ENCODE measurements at places on chromosomes 7 and 10.

DNA sequence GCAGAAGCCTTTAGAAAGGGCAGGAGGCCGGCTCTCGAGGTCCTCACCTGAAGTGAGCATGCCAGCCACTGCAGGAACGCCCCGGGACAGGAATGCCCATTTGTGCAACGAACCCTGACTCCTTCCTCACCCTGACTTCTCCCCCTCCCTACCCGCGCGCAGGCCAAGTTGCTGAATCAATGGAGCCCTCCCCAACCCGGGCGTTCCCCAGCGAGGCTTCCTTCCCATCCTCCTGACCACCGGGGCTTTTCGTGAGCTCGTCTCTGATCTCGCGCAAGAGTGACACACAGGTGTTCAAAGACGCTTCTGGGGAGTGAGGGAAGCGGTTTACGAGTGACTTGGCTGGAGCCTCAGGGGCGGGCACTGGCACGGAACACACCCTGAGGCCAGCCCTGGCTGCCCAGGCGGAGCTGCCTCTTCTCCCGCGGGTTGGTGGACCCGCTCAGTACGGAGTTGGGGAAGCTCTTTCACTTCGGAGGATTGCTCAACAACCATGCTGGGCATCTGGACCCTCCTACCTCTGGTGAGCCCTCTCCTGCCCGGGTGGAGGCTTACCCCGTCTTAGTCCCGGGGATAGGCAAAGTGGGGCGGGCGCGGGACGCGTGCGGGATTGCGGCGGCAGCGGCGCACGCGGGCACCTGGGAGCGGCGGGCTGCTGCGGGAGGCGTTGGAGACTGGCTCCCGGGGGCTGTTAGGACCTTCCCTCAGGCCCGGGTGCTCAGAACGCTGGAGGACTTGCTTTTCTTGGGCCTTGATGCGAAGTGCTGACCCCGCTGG, at the start of gene FAS:
Gene FAS (plus strand): TSS at position 415 of the 777 bp plus-strand sequence. CDS start 79 bp downstream, at position 494.
- DNase-seq: no peak

- DNase-seq: no peak
These were observed 330.4 kb downstream of the ARL4A start for GRCh38 chr7:13017881-13018280.

- DNase-seq: no peak
These were observed 135.0 kb upstream of the TMEM72 start for GRCh38 chr10:44776181-44776580.

GRCh38 chr7:5454485-5454884, 30.9 kb upstream of the TNRC18 start:
- no peak for DNase-seq

- no peak for DNase-seq
These were observed 109.4 kb downstream of the ABLIM1 start for GRCh38 chr10:114548662-114549061.

GRCh38 chr7:127137146-127137545, 115.6 kb downstream of the GRM8 start:
- DNase-seq: no peak

- DNase-seq: no peak
These were observed 27.9 kb upstream of the INPP5A start for GRCh38 chr10:132509506-132510173.

- no peak for DNase-seq
These were observed 341.0 kb downstream of the GALNT17 start for GRCh38 chr7:71472962-71473361.
